ENCODE measurements at places on chromosomes 2 and 18.

- no peak for DNase-seq
Observed at GRCh38 chr2:133606616-133607015, 38.4 kb upstream of the NCKAP5 start.

DNA sequence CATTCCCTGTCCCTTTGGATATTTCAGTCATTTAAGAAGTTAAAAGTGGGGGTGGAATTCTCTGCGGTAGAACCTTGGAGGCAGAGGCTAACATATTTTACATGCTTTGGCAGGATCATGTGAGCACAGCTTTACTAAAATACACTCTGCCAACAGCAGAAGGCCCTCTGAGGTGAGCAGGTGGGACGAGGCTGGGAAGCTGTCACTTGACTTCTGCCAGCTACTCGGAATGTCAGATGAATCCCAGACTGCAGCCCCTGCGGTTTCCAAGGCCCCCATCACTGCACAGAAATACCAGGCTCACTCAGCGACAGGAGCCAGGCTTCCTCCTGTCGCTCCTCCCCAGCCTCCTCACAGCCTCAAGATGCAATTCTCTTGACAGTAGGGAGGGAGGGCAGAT, 220.9 kb upstream of the REV1 start:
- no peak for DNase-seq

- DNase-seq: no peak
Observed at GRCh38 chr2:226398580-226398979, 401.0 kb downstream of the IRS1 start.

DNA sequence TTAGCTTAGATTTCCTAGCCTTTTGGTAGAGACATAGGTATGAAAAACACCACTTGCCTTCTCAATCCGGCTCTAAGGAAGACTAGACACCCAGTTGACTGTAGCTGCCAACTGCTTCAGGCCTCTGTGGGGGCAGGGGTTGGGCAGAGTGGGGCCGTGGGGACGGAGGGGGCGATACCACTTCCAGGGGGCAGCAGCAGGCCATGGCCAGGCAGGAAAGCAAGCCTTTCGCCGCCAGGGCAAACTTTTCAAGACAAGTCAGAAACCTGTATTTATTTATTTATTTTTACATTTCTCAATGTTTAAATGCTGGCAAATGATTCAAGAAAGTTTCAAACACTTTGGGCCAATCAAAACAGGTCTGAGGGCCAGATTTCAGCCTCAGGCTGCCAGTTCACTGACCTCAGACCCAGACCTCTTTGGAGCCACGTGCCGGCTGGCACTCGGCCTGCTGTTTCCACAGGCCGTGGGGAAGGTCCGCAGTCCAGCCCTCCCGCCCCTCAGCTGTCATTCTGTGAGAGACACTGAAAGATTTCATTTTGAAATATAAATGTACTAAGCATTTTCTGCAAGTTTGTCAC, 63.8 kb downstream of the MEX3C start:
- DNase-seq: no peak

DNA sequence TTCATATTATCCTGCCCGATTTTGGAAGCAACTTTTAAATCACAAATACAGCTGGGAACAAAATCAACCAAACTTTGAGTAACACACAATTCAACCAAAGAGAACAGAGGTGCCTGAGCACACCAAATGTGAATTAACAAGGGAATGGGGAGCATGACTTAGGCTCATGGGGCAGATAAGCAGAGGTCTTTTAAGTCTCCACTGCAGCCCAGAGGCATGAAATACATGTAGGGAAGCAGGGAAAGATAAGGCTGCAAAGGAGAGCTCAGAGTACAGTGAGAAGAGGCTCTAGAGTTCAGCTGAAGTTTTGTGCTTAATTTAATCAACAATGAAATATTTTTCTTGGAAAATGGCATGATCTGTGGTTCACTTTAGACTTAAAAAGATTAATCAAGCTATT, 49.0 kb downstream of the CYTIP start:
- DNase-seq: no peak

DNA sequence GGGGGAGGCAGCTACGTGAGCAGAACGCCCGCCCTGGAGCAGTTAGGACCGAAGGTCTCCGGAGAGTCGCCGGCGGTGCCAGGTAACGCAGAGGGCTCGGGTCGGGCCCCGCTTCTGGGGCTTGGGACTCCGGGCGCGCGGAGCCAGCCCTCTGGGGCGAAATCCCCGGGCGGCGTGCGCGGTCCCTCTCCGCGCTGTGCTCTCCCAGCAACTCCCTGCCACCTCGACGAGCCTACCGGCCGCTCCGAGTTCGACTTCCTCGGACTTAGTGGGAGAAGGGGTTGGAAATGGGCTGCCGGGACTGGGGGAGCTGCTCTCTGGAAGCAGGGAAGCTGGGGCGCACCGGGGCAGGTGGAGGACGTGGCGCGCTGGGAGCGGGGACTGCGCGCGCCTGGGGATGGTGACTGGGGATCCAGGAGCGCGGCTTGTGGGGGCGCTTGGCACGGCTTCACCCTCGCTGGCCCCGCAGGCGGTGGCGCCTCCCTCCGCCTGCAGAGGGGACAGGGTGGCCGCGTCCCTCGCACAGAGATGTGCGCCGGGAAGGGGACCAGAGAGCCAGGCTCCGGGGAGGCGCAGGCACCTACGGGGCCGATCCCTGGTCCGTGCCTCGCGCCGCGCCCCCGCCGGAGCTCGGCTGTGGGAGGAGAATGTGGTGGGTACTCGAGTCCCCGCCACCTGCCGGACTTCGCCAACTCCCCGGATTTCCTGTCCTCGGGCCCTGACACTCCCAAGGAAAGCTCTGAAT, 688 bp downstream of the CDH20 start:
- DNase-seq: no peak

GRCh38 chr18:58552896-58553295, 76.0 kb downstream of the ALPK2 start:
- no peak for DNase-seq

- DNase-seq: no peak
Observed at GRCh38 chr2:117820444-117820843, 6.0 kb downstream of the DDX18 start.

GRCh38 chr18:77772177-77772576, 522.5 kb downstream of the GALR1 start:
- no peak for DNase-seq

DNA sequence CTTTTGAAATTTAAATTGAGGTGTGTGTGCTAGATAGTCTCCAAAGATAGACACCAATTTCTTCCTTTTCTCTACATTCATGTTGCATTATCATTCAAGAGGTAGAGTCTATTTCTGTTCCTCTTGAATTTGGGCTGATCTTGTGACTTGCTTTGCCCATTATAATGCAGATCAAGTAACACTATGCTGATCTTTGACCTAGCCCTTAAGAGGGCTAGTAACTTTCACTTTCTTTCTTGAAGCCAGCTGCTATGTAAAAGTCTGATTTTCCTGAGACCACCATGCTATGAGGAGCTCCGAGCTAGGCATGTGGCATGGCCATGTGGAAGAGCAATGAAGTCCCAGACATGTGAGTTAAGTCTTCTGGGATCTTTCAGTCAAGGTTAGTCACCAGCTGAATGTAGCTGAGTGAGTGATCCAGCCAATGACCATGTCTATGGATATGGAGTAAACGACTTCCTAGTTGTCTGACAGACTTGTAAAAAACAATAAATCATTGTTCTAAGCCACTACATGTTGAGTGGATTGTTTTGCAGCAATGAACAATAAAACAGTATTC, 189.4 kb upstream of the CWC22 start:
- no peak for DNase-seq

- no peak for DNase-seq
Observed at GRCh38 chr18:42414756-42415454, 459.9 kb downstream of the PIK3C3 start.

- DNase-seq: no peak
Observed at GRCh38 chr2:67389286-67389685, 7.8 kb upstream of the ETAA1 start.

DNA sequence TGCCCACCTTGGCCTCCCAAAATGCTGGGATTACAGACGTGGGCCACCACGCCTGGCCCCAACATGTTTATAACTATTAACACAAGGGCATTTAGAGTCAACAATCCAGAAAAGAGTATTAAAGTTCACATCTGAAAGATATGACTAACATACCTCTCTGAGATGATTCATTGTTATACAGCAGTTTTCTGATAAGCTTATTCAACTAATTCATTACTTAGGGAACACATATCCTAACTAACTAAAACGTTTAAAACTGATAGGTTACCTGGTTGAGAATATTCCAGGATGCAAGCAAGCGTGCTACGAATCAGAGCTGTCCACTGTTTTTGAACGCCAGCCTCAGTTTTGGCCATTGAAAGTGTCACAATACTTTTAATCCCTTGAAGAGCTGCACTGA, 34.0 kb upstream of the STRN start:
- DNase-seq: no peak

GRCh38 chr2:133157141-133157540, 411.1 kb downstream of the NCKAP5 start:
- no peak for DNase-seq

DNA sequence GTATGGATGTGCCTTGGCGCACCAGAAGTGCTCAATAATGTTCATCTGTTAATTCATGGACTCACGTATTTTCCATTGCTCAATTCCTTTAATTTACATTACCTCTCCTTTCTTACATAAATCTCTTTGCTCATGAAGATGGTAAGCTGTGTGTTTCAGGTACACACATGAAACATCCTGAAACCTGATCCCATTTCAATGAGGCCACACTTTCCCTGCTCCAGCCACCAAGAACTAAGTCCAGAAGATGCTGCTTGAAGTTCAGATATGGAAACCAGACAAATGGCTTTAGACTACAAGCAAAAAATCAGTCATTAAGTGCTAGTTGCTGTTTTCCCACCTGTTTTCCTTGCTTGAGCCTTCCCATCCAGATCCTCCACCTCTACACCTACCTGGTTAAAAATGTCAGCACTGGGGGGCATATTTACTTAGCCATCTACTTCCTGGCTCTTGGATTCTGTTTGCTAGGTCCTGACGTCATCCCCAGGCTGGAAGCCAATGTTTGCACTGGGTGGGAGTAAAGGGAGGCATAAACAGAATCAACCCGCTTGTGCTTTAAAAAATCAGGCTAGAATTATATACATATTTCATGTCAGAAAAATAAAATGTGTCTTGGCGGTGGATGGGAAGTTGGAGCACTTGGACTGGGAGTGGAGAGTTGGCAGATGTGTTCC, 309.7 kb downstream of the OSR1 start:
- no peak for DNase-seq

GRCh38 chr2:33526132-33526531, 49.7 kb downstream of the RASGRP3 start:
- no peak for DNase-seq

- DNase-seq: no peak
Observed at GRCh38 chr2:177338177-177338721, 54.3 kb upstream of the AGPS start.

- DNase-seq: no peak
Observed at GRCh38 chr2:141063406-141063805, 1067.4 kb downstream of the LRP1B start.
